ENCODE measurements at places on chromosomes 3 and 15. TPM values are rescaled to one million over a fixed set of nuclear protein-coding genes. Genes with fewer than 3 reads are reported as not detected.

DNA sequence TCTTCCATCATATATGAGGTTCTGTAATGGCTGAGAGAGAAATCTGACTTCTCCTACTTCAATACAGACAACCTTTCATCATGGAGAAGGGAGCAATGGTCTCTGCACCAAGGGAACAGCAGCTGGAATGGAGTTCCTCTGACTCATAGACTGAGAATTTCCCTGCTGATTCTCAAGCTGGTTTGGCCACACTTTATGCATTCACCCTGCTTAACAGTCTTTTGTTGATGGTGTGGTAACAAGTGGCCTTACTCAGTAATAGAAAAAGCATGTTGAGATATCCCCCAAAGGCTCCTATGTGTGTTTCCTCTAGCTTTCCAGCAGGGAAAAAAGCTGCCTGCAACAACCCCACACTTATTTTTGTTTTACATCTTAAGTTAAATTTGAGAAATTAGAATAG is 138.1 kb downstream of the GREM1 start:
- no peak for DNase-seq

DNA sequence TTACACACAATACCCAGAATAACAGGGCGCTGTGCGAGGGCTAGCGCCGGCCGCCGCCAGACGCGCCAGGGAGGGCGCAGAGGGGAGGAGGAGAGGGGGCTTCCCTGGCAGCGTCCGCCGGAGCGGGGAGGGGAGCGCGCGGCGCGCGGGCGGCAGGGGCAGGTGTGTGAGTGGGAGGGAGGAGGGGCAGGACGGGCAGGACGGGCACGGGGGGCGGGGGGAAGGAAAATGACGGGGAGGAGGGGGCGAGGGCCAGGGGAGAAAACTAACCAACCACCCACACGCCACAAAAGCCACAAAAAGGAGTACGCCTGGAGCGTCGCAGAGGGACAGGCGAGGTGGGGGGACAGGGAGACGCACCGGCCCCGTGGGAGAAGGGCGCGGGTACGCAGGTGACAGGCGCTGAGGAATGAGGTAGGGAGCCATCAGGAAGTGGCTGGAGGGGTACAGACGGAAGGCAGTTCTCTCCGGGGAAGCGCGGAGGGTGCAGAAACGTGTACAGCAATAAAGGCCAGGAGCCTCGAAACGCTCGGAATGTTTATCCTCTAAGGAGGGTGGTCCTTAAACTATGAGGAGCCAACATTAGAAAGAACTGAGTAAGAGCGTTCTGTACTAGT is 610 bp upstream of the SATB1 start:
- DNase-seq: peak; percentile 77

DNA sequence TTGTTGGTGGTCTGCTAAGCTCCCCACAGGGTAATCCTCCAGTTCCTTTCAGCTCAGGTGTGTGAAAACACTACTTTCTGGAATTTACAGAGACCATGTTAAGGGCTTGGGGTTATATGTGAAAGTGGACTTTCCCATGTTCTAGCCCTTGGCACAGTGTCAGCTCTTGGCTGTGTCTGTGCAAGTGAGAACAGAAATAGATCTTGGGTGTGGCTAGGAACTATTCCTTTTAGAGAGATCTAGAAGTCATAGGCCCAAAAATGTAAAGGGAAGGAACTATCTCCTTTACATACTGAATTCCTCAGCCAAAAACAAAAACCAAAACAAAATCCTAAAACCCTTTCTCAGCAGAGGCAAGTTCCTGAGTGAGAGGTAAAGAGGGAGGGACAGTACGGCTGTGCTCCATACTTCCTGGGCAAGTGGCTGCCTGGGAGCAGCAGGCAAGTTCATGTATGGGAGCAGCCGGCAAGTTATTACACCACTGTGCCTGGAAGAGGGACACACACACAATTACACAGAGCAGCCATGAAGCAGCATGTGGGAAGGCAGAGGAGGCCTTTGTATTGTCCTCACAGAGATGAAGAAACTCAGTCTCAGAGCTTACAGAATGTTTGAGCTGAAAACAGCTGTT is 19.9 kb upstream of the C3orf62 start:
- DNase-seq: no peak

GRCh38 chr15:56249092-56249491 is 5.4 kb upstream of the RFX7 start:
- no peak for DNase-seq

GRCh38 chr3:197369545-197369944 is 71.1 kb upstream of the DLG1 start:
- DNase-seq: no peak

DNA sequence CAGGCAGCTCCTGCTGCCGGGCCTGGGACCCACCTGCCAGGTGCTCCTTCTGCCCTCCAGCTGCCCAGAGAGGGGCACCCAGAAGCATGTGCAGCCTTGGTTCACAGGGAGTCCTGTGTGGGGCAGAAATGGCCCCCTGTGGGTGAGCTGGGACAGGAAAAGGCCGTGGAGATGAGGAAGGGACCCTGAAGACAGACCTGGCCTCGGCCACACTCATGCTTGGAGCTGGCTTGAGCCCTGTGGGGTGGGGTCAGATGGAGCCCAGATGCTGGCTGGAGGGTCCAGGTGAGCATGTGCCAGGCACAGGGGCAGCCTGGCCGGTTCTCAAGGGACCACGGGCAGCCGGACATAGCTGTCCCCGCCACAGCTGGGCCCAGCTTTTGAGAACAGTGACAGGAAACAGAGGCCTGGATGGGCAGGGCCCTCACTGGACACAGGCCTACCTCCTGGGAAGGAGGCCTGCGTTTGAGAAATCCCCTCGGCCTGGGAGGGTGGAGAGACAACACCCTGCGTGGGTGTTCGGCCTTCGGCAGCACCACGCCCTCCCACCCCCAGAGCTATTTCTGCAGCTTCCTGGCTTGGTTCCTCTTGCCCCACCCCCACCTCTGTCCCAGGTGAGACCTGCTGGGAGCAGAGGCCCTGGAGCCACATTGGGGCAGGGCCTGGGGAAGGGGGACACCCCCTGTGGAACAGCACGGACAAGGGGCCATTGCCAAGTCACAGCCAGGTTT is 132.6 kb upstream of the MEF2A start:
- no peak for DNase-seq

DNA sequence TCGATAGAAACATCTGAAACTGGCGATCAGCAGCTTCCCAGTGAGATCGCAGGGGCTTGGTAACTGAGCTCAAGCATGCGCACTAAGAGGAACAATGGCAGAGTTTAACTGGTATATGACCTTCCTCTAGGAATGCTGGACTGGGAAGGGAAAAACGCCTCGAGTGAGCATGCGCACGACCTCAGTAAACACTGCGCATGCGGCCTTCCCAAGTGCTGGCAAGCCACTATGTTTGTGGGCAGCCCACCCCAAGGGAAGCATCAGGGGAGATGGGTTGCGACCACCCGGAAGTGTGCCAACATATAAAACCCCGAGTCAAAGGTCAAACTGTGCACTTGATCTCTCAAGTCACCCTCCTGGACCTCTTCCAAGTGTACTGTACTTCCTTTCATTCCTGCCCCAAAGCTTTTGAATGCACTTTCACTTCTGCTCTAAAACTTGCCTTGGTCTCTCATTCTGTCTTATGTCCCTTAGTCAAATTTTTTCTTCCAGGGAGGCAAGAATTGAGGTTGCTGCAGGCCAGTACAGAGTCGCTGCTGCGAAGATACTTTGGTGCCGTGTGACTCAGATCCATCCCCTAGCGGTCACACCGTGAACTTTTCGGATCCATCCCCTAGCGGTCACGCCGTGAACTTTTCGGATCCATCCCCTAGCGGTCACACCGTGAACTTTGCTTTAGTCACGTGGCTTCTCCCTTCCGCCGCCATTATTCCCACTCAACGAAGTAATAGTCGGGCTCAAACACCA is 243.3 kb downstream of the FAM43A start:
- DNase-seq: no peak

GRCh38 chr15:96273317-96274086 is 57.0 kb upstream of the NR2F2 start:
- no peak for DNase-seq

- DNase-seq: no peak
Measured at GRCh38 chr3:4987538-4988296, 8.5 kb downstream of the BHLHE40 start.

GRCh38 chr15:64236156-64236894 is 73.5 kb upstream of the PPIB start:
- DNase-seq: no peak

DNA sequence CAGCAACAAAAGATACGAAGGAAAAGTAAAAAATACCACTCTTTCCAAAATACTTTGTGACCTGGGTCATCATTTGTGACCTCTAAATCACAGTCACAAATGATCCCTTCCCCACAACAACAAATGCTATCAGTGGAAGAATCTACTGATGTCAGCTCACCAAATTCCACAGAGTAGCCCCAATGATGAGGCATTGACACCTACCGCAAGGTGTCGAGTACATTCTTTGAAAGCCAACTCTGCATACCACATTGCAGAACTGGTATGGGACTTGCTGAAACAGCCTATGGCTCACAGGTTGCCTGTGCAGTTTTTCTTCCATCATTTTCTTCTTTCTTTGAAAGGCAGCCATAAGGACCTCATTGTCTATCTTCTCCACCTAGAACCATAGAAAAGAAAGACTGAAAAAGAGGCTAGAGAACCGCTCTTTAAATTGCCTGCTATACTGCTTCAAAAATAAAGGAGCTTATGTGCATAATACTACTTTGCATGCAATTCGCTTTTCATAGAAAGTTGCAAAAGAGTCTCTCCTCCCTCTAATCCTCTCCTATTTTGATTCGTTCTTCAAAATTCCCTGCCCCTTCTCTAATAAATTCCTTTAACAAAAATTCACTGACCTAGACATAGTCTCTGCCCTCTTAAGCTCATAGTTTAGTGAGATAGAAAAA is 21.4 kb upstream of the KPNA1 start:
- DNase-seq: no peak

DNA sequence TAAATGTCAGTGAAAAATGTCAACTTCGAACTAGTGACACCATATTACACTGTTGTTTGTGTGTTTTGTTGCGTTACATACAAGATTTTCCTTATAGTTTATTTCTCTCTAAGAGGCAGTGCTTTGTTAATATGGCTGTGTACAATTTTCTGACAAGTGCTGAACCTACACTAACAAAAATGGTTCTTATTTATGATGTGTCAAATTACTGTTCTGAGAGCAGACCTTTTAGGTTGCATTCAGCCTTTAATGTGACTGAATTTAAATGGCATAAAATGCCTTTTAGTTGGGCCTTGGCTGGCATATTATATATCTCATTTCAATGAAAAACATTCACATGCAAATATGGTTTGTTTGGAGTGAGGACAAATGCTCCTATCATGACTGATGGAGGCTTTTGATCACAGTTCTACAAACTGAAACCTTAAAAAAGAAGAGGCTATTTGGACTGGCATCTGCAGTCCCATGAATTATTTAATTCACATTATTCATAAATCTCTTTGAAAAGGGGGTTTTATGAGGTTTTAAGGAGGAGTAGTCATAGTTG is 750.6 kb downstream of the CADM2 start:
- no peak for DNase-seq

GRCh38 chr3:140845882-140846281 is 95.8 kb upstream of the SLC25A36 start:
- no peak for DNase-seq

RASGRF1 gene
- total RNA-seq: 1.5 TPM

SEC62 gene
- 85.9 TPM for total RNA-seq

TPRG1 gene
- 24.2 TPM for total RNA-seq

CHRFAM7A gene
- 0.55 TPM for total RNA-seq

GBE1 gene
- total RNA-seq: 15.2 TPM

B3GNT5 gene
- total RNA-seq: 37.0 TPM

SERPINI1 gene
- total RNA-seq: 27.2 TPM

TRPC1 gene
- total RNA-seq: 11.7 TPM

CCR2 gene
- total RNA-seq: not detected

SLTM gene
- 87.9 TPM for total RNA-seq

All from type B pancreatic cell (in vitro differentiated cells).